EL (cell line): ENCODE measurements at places on chromosomes 13 and 19.

DNA sequence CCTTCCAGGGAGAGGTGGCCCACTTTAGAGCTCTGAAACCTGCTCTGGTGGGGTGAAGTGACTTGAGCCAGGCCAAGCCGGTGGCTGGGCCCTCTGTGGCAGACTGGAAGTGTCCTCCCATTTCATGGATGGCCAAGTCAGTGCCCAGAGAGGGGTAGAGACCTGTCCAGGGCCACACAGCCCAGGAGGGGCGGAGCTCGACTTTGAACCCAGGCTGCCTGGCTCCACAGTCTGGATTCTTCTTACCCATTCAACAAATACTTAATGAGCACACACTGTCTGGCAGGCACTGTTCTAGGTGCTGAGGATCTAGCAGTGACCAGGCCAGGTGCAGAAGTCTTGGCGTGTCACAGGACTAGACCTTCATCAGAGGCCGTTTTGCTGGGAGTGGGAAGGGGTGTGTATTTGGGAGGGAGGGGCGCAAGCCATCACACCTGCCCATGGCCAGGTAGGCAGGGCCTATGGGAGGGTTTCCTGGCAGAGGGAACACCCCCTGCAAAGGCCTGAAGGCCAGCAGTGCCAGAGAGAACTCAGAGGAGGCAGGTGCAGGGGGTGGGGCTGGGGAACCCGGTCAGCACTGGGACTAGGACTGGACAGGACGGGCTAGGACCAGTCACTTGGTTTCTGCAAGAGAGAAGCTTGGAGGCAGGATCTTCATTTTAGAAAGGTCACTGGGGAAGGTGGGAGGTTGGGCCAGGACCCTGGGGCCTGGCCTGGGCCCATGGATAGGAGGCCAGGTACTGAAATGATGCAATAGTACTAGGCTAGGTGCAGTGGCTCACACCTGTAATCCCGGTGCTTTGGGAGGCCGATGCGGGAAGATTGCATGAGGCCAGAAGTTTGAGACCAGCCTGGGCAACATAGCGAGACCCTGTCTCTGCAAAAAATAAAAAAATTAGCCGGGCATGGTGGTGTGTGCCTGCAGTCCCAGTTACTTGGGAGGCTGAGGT, 31.8 kb downstream of the DNM2 start:
- DNase-seq = no peak

GRCh38 chr19:38737921-38738737, 6.1 kb downstream of the CAPN12 start:
- peak; percentile 1 for DNase-seq

GRCh38 chr13:51488212-51488611, 35.4 kb upstream of the INTS6 start:
- DNase-seq = no peak

DNA sequence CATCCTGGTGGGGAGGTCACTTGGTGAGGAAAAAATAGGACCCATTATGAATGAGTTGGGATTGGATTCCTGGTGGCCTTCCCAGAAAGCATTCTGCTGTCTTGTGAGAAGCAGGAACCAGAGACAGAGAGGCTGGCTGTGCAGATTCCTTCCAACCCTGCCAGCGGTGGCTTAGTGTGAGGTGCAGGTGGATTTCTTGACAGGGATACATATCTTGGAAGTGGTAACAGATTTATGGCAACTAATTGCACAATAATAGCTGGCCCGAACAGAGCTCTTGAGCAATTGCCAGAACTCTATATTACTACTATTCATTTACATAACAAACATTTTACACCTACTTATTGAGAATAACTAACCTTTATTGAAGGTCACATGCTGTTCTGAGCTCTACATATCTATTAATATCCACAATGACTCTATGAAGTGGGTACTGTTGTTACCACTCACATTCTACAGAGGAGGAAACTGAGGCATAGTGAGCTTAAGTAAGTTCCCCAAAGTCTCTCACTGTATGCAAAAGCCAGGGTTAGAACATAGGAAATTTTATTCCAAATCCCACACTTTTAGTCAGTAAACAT, 173.9 kb upstream of the SERP2 start:
- no peak for DNase-seq

- peak; percentile 83 for DNase-seq
Measured at GRCh38 chr19:42553292-42554045, 25.2 kb upstream of the CEACAM1 start.

GRCh38 chr19:51739466-51740213, 12.0 kb downstream of the FPR1 start:
- DNase-seq = no peak

DNA sequence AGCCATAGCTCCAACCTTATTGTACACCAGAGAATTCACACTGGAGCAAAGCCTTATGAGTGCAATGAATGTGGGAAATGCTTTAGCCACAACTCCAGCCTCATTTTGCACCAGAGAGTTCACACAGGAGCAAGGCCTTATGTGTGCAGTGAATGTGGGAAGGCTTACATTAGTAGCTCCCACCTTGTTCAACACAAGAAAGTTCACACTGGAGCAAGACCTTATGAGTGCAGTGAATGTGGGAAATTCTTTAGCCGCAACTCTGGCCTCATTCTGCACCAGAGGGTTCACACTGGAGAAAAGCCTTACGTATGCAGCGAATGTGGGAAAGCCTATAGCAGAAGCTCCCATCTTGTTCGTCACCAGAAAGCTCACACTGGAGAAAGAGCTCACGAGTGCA, 5.9 kb upstream of the TRAPPC2B start:
- no peak for DNase-seq

GRCh38 chr19:2588081-2588777, 112.3 kb downstream of the GADD45B start:
- DNase-seq = no peak

- DNase-seq = no peak
Measured at GRCh38 chr13:33743438-33744368, 74.2 kb upstream of the RFC3 start.
